ENCODE measurements at places on chromosomes 2 and 18. TPM values are rescaled to one million over a fixed set of nuclear protein-coding genes. Genes with fewer than 3 reads are reported as not detected.

ZNF804A gene
- total RNA-seq: 6.0 TPM

SERPINB11 gene
- not detected for total RNA-seq

DHRS9 gene
- 0.12 TPM for total RNA-seq

DNAJC5G gene
- not detected for total RNA-seq

DNA sequence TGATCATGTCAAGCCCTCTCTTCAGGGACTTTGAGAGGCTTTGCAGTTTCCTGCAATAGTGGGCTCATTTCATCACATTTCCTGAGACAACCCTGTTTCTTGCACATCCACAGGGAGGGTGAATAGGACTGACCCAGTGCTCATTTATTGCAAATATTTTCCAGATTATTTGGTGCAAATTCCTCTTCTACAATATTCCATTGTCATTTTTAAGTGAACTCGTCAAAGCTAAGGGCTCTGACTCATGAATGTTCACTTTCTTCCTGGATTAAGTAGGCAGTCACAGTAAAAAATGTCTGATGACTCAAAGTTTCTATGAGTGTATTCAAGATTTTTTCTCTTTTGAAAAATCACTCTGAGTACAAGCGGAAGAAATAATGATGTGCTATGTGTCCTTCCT, 225.5 kb upstream of the GALNT5 start:
- peak; percentile 36 for DNase-seq

LIMS3 gene
- total RNA-seq: not detected

- DNase-seq: no peak
These were observed 220.8 kb upstream of the HDAC4 start for GRCh38 chr2:239621611-239622010.

DNA sequence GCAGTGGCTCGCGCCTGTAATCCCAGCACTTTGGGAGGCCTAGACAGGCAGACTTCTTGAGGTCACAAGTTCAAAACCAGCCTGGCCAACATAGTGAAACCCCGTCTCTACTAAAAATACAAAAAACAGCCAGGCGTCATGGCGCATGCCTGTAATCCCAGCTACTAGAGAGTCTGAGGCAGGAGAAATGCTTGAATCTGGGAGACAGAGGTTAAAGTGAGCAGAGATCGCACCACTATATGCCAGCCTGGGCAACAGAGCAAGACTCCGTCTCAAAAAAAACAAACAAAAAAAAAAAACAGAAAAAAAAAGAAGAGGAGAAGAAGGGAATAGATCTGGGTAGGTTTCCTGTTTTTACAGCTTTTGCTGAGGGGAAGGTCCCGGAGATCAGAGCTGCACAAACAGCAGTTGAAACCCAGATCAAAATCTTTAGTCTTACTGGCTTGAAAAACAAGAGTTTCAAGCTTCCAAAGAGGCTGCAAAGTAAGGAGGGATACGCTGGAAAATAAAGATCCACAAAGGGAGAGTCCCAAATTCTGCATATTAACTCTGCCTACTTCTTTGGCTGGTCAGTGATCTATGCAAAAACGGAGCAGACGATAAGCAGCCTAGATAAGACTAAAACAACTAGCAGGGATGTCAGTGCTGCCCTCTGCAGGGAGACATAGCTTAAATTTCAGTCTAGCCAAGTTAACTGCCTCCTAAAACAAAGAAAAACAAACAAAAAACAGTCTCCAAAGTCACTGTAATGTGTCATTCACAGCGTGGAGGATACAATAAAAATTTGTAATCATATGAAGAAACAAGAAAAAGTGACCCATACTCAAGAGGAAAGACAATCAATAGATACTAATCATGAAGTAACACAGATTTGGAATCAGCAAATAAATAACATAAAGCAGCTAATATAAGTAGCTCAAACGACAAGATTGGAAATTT, 74.1 kb downstream of the TLK1 start:
- DNase-seq: peak; percentile 23

M1AP gene
- not detected for total RNA-seq

- DNase-seq: no peak
These were observed 1552.3 kb upstream of the SLC39A10 start for GRCh38 chr2:194104687-194105086.

- no peak for DNase-seq
These were observed 7.7 kb downstream of the CLK1 start for GRCh38 chr2:200856806-200857205.

DNA sequence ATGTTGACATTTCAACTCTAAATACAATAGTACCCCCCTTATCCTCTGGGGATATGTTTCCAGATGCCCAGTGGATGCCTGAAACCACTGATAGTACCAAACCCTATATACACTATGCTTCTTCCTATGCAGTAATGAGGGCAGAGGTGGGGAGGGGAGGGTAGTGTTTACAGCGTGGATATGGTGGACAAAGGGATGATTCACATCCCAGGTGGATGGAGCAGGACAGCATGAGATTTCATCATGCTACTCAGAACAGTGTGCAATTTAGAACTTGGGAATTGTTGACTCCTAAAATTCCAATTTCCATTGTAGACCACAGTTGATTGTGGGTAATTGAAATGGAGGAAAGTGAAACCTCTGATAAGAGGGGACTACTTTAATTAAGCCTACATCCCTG, 75.4 kb downstream of the TSN start:
- DNase-seq: no peak

DNA sequence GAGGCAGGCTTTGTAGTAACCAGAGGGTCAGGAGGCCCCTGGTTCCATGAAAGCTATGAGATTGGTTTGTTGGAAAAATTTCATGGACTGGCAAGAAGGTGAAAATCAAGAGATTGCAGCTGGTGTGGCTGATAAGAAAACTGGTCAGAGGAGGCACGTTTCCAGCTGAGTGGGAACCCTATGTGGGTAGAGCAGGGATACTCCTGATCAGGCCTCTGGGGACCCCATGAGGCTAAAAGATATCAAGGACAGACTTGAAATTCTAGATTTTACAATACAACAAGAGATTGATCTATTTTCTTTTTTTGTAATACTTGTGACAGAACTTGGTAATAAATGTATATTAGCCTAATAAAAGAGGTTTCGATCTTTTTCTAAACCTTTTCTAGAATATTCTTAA, 1615.1 kb downstream of the DPP10 start:
- DNase-seq: no peak

DNA sequence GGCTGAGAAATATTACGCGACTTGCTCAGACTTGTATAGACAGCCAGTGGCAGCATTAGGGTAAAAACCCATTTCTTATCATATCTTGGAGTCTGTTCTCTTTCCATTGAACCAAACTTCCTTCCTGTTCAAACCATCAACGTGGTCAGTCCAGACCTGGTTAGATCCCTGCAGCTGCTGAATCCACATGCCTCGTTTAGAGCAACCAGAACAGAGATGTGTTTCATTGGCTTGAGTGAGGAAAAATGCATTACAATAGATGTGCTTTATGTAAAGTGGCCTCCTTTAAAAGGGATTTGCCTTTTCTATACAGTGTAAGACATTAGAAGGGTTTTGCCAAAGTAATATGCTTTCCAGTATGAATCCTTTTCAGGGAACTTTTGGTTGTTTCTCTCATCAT, 232.4 kb downstream of the MEIS1 start:
- DNase-seq: no peak

DNA sequence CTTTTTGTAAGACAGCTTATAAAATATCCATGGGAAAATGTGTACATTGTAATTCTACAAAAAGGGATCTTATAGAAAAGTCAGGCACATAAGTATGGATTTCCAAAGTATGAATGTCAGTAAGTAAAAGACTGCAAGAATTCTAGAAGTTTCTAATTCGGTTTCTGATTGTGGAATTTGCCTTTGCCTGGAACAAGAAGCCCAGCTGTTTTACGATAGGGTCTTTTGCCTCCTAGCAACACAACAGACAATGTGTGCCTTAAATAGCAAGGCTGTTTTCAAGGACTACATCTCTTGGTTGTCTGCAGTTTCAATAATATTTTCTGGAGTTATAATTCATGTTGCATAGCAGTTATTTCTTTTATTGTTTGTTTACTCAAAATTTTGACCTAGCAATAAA, 312.9 kb downstream of the MTX2 start:
- no peak for DNase-seq

COLEC12 gene
- 41.9 TPM for total RNA-seq

GRCh38 chr2:112958428-112959108, 19.2 kb upstream of the IL36G start:
- DNase-seq: peak; percentile 60

PRKCE gene
- 30.9 TPM for total RNA-seq

DNA sequence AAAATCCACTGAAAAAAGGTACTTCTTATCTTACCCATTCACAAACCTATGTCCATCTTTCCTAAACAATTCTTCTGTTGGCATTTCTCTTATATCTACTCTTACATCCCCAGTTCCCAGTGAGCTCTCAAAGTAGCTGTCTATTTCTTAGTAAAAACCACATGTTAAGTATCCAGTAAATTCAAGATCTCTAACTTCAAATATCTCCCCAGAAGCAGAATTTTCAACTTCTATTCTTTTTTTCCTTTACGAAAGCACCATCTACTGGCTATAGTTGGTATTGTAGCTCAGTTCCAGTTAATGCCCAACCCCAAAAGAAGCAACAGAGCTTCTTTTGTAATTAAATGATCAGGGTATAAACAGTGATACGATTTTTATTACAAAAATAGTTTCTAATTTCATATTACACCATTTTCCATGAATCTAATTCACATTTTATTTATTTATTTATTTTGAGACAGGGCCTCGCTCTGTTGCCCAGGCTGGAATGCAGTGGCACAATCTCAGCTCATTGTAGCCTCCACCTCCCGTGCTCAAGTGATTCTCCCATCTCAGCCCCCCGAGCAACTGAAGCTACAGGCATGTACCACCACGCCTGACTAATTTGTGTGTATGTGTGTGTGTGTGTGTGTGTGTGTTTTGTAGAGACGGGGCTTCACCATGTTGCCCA, 28.5 kb downstream of the HRH4 start:
- DNase-seq: peak; percentile 11

RPRM gene
- 0.29 TPM for total RNA-seq

GRCh38 chr18:22176420-22177326, 7.3 kb downstream of the GATA6 start:
- no peak for DNase-seq

GRCh38 chr2:161306919-161307318, 1.3 kb upstream of the PSMD14 start:
- no peak for DNase-seq

- no peak for DNase-seq
These were observed 266.8 kb upstream of the FBXO11 start for GRCh38 chr2:48173141-48173540.

DNA sequence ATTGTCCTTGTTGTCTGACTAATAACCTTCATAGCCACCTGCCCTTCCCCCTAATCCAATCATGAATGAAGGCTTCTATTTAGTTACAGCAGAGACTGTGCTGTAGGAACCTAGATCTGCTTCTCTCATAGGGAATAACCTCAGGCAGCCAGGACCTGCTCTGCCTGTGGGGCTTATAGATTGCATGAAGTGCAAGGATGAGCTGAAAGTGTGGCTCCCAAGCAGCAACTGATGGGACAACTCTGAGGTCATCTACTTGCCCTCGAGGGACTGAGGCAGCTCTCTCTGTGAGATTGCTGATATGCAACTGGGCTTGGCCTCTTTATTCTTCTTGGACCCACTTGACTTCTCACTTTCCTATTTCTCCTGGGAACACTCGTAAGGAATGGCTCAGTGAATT, 23.8 kb upstream of the SLC38A11 start:
- DNase-seq: no peak

GRCh38 chr2:46701152-46701551, 214.5 kb downstream of the MCFD2 start:
- DNase-seq: no peak
